ENCODE measurements at places on chromosomes 6 and 20. TPM values are rescaled to one million over a fixed set of nuclear protein-coding genes. Genes with fewer than 3 reads are reported as not detected.

Gene JPH2
- 0.14 TPM for total RNA-seq

Gene KCNK5
- total RNA-seq = 3.9 TPM

Gene TSPO2
- total RNA-seq = 0.38 TPM

Gene PTGIS
- 0.76 TPM for total RNA-seq

DNA sequence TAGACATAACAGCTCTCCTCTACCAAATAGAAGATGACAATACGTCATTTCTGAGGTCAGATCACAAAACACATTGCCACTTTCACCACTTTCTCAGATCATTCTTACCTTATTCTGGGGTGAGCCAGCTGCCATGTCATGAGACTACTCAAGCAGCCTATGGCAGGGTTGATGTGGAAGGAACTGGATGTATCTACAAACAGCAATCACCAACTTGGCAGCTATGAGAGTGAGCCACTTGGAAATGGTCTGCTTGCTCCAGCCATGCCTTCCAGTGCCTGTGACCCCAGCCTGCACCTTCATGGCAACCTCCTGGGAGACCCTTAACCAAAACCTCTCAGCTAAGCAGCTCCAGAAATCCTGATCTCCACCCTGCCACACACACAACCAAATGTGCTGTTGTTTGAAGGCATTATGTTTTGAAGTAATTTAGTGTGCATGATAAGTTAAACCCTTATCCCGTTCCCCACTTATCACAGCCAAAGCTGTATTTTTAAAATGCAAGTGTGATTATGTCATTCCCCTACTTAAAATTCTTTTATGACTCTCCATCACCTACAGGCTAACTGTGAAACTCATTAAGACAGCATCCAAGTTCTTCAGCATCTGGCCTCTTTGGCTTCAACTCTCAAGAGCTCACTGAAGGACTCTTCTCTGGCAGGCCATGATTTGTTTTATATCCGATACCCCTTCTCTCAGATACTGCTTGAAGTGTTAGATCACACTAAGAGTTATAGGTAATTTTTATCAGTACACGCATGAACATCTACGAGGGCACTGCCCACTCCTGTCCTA, 150.6 kb downstream of the LY86 start:
- no peaks in the 10 kb centered on the region for H3K27me3 ChIP-seq
- DNase-seq = no peak
- no peaks in the 10 kb centered on the region for H3K36me3 ChIP-seq
- no peak overlapping the region for H3K27ac ChIP-seq
- no peaks in the 10 kb centered on the region for H3K4me1 ChIP-seq

GRCh38 chr6:44851176-44851575, 463.7 kb downstream of the CDC5L start:
- H3K36me3 ChIP-seq = no peaks in the 10 kb centered on the region
- no peaks in the 10 kb centered on the region for H3K27me3 ChIP-seq
- H3K27ac ChIP-seq = no peak overlapping the region
- no peak overlapping the region for H3K4me3 ChIP-seq
- H3K4me1 ChIP-seq = no peaks in the 10 kb centered on the region

DNA sequence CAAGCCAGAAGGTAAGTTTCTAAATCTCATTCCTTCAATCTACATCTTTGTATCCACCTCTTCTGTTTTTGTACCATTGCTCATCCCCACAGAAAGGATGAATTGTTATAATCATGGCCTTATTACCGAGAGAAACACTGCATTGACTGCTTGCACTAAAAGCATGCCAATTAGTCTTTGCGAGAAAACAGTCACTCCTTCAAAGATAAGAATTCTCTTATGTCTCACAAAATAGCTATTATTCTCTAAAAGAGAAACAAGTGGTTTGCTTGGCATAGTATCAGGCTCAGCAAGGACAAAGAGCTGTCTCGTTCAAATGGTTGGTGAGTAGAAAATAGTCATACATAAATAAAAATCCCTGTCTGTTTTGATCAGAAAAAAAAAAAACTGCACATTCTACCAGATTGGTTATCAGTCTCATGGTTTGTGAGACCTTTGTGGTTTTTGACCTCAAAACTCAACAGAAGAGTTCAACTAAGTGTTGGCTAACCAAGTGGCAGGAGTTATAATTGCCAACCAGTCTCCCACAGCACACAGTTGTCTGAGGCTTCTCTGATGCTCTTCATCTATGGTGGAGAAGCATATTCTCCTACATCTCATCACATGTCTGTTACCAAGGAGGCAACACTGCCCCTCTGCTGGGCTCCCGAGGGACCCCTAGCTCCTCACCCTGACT, 35.1 kb upstream of the ARMH2 start:
- peaks cover 60% of the 10 kb centered on the region for H3K36me3 ChIP-seq
- no peak overlapping the region for H3K4me3 ChIP-seq
- H3K4me1 ChIP-seq = no peaks in the 10 kb centered on the region

DNA sequence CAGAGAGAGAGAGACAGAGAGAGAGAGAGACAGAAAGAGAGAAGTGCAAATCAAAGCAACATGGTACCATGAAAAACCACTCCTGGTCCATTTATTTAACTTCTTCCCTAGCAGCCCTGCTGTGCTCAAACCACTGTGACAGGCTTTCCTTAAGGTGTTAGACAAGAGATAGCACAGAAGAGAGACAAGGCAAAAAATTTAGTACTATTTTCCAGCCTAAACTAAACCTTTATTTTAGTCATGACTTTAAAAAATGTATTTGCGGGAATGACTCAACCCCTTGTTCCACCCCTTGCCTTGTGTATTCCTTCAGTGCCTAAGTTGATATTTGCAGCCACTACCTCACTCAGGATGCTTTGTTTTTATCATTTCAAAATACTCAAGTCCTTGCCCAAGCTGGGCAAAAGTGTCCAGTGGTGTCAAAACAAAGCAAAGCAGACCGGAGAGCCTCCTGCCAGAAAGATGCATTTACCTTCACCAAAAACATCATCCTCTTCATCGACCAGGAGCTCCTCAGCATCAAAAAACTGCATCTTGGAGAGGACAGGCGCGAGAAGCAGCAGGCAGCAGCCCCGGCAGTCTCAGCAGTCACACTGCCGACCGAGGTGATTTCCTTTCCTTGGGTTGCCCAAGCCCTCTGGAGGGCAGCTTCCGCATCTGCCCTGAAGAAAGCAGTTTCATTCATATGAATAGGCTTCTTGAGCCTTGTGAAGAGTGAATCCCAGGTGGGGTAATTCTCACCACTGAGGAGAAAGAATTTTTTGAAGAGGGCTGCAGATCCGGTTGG, at the start of gene RIPOR2:
TSS of gene RIPOR2 (minus strand) at position 595 of the 787 bp plus-strand sequence. CDS start at position 533, 62 bp downstream.
- DNase-seq = no peak
- peaks cover 28% of the 10 kb centered on the region for H3K4me1 ChIP-seq
- no peaks in the 10 kb centered on the region for H3K27me3 ChIP-seq

DNA sequence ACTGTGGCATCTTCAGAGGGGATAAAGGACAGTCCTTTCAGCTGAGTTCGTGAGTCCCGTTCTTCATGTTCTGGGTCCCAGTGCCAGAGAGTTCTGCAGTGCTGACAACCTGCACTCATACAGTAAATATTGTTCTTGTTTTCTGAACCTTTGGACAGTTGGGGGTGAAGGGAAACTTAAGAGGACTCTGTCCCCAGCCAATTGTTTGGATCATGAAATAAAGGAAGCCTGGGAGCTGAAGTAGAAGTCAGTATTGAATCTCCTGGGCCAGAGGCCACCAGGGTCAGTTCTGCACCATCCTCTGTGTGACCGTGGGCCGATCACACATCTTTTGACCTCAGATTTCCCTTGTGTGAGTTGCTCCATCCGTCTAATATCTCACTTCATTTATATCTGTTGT, 3.2 kb downstream of the SLC2A12 start:
- H3K27me3 ChIP-seq = peaks cover 2% of the 10 kb centered on the region
- no peak for DNase-seq
- no peak overlapping the region for H3K4me3 ChIP-seq
- no peaks in the 10 kb centered on the region for H3K36me3 ChIP-seq
- H3K27ac ChIP-seq = no peak overlapping the region

- peaks cover 62% of the 10 kb centered on the region for H3K36me3 ChIP-seq
- no peak overlapping the region for H3K4me3 ChIP-seq
- DNase-seq = no peak
Measured at GRCh38 chr6:89745716-89746115, 73.9 kb downstream of the MDN1 start.

- H3K27ac ChIP-seq = no peak overlapping the region
- DNase-seq = no peak
- H3K27me3 ChIP-seq = no peaks in the 10 kb centered on the region
Measured at GRCh38 chr6:128723667-128724066, 159.3 kb upstream of the LAMA2 start.

GRCh38 chr20:44785768-44786167, 24.6 kb downstream of the RIMS4 start:
- H3K27ac ChIP-seq = no peak overlapping the region
- no peak for DNase-seq
- H3K36me3 ChIP-seq = no peaks in the 10 kb centered on the region
- H3K4me3 ChIP-seq = no peak overlapping the region
- no peaks in the 10 kb centered on the region for H3K27me3 ChIP-seq

Data from thymus (tissue), 14 donors.